Fibroblast of villous mesenchyme (primary cell): ENCODE measurements at places on chromosomes 4 and X. TPM values are rescaled to one million over a fixed set of nuclear protein-coding genes. Genes with fewer than 3 reads are reported as not detected.
A peak's percentile ranks its signal among the peaks of the same experiment; 100 is the strongest.

DNA sequence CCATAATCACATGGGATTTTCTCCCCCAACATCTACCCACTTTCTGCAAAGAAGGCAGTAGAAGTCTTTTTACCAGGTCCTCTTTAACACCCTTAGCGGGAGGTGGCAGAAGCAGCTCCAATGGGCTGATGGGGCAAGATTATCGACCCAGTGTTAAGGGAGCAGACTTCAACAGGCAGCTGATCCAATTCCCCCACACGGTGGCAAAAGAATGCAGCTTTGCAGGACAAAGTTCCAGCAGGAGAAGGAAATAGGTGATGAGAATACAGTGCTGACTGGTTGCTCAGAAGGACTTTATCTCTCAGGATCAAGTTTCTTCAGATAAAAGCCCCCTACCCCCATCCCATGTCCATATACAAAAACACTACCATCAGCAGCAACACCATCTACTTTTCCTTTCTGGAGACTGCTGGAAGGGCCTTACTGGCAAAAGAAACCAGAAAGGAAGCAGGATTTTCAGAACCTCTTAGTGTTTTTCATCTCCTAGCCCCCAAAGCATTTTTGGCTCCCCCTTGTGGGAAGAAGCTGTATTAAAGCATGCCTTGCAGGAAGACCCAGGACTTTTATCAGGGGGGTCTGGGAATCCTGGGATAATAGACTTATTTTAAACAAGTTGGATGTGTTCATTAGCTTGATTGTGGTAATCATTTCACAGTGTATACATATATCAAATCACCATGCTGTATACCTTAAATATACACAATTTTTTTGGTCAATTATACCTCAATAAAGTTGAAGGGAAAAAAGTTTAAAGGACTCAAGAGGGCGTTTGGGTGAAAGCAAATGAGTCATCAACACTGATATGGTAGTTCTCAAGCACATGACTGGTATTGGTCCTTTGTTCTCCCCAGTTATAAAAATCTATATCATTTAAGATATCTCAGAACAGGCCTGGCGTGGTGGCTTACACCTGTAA is 146.4 kb downstream of the GPC3 start:
- DNase-seq, result peak; percentile 32

- DNase-seq, result no peak
Measured at GRCh38 chr4:172871381-172871780, 297.2 kb upstream of the GALNT7 start.

GRCh38 chr4:26257850-26258249 is 63.0 kb upstream of the RBPJ start:
- DNase-seq, result no peak

- no peak for DNase-seq
Measured at GRCh38 chr4:150217808-150218207, 139.6 kb downstream of the DCLK2 start.

DNA sequence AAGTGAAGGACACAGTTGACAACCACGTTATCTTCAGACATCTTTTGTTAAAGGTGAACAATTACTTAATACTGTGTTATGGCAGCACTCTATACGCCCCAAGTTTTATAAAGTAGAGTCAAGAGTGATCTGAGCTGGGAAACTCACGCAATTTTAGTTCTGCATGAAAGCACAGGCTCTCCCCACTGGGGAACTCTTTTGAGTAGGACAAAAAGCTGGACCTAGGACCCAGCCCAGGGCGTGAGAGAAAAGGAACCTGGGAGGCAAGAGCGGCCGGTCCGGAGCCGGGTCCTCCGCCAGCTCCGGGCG is 152.6 kb upstream of the SLC4A4 start:
- no peak for DNase-seq

GRCh38 chr4:76326515-76326914 is 20.0 kb downstream of the STBD1 start:
- no peak for DNase-seq

- peak; percentile 26 for DNase-seq
Measured at GRCh38 chrX:3697701-3698279, 15.7 kb downstream of the PRKX start.

DNA sequence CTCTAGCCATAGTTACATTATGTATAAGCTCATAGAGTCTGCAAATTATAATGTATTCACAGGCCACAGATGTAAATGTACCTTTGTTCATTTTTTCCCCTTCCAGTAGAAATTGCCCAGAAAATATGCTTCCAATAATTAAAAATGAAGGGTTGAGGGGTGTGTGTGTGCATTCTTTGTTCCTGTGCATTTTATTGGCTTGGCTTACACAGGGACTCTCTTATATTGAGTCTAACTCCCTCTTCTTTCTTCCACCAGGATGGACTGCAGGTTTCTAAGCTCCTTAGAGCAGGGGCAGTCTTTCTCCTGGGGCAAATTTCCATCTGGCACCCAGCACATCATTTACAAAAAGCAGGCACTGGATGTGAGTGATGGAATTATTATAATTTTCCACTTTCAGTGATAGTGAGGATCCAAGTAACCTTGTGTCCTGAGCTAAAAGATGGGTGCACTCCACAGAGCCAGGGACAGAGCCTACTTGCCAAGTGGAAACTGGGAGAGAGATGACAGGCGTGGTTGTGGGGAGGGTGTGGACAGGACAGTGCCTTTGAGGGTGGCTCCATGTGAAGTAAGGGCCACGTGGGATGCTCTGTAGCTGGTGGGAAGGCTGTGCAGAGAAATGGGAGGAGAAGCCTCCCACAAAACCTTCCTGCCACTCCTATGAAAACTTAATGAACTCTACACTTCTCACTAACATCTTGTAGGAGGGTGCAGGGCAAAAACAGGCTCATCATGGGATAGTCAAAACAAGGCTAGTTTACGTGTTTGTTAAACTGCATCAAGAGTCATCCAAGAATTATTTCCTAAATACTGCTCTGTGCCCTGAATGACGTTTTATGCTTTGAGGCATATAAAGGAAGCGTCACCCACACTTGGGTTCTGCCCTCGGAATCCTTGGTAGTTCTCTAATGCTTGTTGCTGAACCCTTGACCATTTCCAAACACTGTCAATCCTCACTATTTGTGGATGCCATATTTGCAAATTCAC is 16.0 kb downstream of the IGFBP7 start:
- DNase-seq, result peak; percentile 89

DNA sequence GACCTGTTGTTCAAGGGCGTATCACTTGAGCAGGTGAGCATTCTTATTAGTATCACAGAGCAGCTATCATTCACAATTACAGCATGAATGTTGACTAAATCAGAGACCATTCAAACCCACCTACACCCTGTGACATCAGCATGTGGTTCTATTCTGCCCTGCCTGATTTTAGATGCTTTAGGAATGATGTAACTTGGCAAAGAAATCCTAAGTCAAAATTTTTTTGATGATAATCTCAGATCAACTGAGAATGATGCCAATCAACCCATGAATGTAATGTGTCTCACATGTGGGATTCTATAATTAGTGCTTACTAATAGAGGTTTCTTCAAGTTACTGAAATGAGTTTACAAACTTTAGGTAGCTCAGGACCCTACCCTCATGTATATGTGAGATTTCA is 13.4 kb upstream of the CHIC2 start:
- no peak for DNase-seq

GRCh38 chr4:10020871-10021652 is at the start of gene SLC2A9:
Gene SLC2A9 (minus strand): TSS chr4:10021497. CDS start chr4:10021429, 68 bp downstream.
- no peak for DNase-seq

- DNase-seq, result no peak
Measured at GRCh38 chr4:150940123-150940522, 75.0 kb downstream of the LRBA start.

GRCh38 chr4:18695733-18696527 is 674.4 kb upstream of the LCORL start:
- no peak for DNase-seq

DNA sequence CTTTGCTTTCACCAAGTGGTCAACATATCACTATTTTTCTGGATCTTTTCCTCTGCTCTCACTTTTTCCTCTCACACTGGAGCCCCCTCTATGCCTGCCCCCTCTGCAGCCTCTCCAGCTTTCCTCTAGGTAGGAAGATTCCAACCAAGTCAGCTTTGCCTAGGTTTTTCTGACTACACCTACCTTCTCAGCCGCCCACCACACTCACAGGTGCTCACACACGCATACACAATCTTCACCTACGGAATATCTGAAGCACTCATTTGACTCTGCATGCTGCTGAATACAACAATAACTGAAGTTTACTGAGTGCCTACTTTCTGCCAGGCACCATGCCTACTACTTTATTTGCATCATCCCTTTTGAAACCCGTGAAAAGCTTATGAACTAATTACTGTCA is 328.0 kb downstream of the PPP3CA start:
- no peak for DNase-seq

- no peak for DNase-seq
Measured at GRCh38 chrX:20594985-20595384, 328.3 kb upstream of the RPS6KA3 start.

DNA sequence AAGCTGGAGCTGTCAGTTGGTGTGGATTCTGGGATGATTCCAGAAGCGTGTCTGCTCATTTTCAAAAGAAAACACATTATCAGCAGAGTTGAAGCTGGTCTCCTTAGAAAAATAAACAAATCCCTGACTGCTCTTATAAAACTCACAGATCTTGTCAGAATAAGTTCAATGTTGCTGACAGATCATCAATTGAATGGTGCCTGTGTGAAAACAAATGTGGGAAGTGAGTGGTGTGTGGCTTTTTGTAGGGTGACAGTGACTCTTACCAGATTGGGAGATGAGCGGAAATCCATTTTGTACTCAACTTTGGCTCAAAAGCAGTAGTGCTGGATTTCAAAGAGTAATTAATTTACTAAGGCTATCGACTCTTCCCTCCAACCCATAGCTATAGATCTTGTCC is 807.8 kb downstream of the RAPGEF2 start:
- DNase-seq, result no peak

DNA sequence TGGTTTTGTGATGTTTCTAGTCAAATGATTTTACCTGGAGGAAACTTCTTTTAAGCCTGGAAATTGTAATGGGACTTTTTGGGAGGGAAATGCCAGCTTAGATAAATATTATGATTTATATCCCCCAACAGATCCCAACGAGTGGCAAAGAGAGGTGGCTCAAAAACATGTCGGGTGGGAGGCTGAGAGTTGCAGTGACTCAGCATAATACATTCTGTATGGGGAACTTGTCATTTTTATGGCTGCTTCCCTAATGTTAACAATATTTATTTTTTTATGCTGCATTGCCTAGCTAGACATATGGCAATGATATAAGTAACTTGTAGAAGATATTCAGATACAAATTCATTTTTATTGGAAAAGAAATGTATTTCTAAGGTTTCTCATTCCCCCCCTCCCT is 219.0 kb downstream of the ARHGAP10 start:
- peak; percentile 31 for DNase-seq

DNA sequence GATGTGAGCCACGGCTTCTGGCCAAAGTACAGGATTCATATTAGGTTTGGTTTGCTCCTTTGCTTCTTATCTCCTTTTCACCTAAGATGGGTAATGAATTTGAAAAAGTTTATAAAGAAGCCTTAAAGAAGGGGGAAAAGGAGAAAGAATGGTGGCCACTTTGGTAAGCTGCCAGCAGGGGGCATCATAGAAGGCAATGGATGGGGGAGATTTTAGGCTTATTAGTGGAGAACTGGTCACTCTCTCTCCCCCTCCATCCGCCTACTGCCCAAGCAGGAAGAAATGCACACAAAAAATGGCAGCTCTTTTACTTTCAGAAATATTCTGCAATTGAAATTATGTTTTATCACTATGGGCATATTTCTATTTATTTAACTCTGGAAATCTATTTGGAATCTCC is 32.0 kb downstream of the SPARCL1 start:
- DNase-seq, result no peak

DNA sequence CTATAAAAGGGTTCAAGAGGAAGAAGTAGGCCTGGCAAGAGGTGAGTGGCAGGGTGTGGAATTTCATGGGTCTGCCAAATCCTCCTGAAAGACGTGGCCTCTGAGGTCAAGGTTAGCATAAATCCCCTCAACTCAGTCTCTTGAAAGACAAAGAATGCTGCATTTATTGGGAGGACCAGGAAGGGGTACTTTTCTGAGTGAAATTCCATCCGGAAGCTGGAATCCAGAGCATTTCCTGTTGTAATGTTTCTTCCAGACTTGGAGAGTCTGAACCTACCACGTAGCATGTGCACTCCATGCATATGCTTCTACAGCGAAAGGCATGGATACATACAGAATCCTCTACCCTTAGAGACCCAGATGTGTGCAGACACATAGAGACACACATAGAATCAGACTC is 13.4 kb upstream of the FGD1 start:
- DNase-seq, result peak; percentile 35

GRCh38 chr4:55824865-55825264 is 5.3 kb downstream of the EXOC1L start:
- DNase-seq, result peak; percentile 9

GRCh38 chr4:169103966-169104412 is 93.9 kb upstream of the CBR4 start:
- no peak for DNase-seq

- peak; percentile 26 for DNase-seq
Measured at GRCh38 chrX:96432647-96433046, 252.0 kb upstream of the DIAPH2 start.

- no peak for DNase-seq
Measured at GRCh38 chrX:1502241-1502640, 34.7 kb downstream of the P2RY8 start.

- no peak for DNase-seq
Measured at GRCh38 chr4:43071069-43071468, 178.6 kb downstream of the GRXCR1 start.

- no peak for DNase-seq
Measured at GRCh38 chrX:97158269-97158668, 274.6 kb downstream of the RPA4 start.

GRCh38 chr4:113404841-113405240 is 355.4 kb downstream of the ANK2 start:
- no peak for DNase-seq

DNA sequence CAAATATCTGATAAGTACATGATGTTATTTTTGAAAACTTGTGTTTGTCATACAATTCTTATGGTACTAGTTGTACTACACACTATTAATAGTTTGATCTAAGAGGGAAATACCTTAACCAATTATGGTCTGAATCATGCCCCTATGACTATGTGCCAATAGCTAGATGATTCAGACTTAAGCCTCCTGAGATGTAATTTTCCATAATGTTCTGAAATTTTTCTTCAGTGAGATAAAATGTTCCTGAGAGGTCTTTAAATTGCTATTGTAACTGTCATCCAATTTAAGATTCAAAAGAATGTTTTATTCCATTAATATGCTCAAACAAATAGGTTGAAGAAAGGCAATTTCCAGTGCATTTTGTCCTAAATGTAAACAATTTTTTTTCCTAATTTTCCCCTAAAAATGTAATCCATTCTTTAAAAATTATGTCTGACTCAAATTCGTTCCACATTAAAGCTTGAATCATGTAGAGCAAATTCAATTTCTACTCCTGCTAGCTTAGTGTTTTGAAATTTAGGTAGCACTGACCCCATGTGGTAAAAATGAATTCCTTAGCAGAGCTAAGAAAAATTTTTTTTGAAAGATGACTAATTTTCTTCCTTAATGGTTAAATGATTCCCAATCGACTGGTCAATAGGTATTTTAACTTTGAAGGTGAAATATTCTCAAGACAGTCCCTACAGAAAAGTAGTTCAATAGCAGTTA is 49.1 kb downstream of the APOOL start:
- peak; percentile 59 for DNase-seq

Gene EPHA5
- total RNA-seq, result 0.32 and 0.43 TPM in 2 replicates

Gene ADH1B
- total RNA-seq, result 0.32 and 0.43 TPM in 2 replicates

Gene LONRF3
- total RNA-seq, result 0.43 TPM in 1 of 2 replicates, not detected in the other

Gene SATL1
- under 0.01 TPM in 1 of 2 replicates, not detected in the other for total RNA-seq

Gene SYP
- under 0.01 TPM in 1 of 2 replicates, not detected in the other for total RNA-seq

Gene TLR3
- 0.43 and 0.97 TPM in 2 replicates for total RNA-seq

Gene PCDH7
- total RNA-seq, result 53.1 and 122 TPM in 2 replicates

Gene CCDC110
- 0.32 and 0.43 TPM in 2 replicates for total RNA-seq

Gene XKRX
- total RNA-seq, result under 0.01 TPM in 1 of 2 replicates, not detected in the other

Gene MAMLD1
- 0.86 and 1.3 TPM in 2 replicates for total RNA-seq

Gene ADH5
- total RNA-seq, result 247 and 252 TPM in 2 replicates

Gene CYP2U1
- total RNA-seq, result 10.3 and 19.0 TPM in 2 replicates

Gene AKAP4
- total RNA-seq, result not detected in 2 replicates
